Globus pallidus (tissue), 1 donor: ENCODE measurements at places on chromosomes 7 and 10.

GRCh38 chr7:46545790-46546189 lies 624.7 kb upstream of the IGFBP3 start:
- no peak for DNase-seq

DNA sequence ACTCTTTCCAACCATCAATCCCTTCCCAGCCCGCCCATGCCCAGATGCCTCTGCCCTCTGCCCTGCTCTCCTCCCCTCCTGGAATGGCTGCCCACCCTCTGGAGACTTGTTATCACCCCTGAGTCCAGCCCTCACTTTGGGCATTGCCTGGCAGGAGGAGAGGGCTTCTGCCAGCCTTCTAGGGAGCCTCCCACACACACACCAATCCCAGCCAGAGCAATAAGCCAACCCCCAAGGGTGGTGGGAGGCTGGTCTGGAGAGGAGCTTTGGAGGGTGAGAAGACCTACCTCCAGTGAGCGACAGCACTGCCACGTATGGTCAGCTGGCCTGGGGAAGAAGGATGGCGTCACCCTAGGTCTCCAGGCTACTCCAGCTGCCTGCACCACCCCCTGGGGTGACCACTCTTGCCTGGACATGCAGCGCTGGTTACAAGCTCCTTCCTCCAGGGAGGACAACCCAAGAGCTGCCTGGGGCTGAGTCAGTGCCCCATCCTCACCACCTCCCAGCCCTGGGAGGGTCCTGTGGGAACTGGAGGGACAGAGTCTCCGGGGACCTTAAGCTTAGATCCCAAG lies 8.4 kb downstream of the C10orf105 start:
- DNase-seq: no peak

DNA sequence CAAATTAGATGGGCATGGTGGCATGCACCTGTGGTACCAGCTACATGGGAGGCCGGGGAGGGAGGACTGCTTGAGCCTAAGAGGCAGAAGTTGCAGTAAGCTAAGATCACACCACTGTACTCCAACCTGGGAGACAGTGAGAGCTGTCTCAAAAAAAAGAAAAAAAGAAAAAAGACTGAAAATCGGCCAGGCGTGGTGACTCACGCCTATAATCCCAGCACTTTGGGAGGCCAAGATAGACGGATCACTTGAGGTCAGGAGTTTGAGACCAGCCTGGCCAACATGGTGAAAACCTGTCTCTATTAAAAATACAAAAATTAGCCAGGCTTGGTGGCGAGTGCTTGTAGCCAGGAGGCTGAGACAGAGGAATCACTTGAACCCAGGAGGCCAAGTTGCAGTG lies 11.9 kb downstream of the RNF216 start:
- DNase-seq: no peak

DNA sequence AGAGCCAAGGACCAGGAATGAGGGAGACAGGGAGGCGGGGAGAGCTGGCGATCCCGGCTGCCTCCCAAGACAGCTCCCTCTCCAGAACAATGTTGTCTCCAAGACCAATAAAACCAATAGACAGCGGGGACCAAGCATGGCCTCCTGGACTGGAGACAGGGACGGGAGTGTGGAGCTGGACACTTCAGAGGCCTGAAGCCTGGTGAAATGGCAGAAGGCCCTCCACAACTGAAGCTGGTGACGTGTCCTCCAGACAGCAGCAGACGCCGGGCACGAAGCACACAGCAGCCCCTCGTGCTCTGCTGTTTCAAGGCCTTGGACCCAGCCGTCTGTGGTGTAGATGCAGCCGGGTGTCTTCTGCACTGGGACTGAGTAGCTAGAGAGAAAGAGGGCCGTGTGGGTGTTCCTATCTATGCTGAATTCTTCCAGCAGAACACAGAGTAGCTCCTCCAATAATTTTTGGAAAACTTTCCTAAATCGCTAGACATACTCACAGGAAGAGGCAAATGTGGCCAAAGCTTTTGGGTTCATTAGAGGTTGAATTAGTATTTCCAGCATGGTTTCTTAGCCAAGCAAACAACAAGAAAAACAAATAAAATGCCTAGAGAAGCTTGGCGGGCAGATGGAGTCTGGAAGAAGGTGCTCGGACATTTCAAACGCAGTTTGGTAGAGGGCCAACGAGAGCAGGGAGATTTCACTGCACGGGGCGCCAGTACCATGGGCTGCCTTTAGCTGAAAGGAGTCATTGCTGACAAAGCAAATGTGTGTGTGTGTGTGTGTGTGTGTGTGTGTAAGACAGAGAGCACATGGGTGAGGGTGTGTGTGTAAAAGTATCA lies 570.4 kb downstream of the TCERG1L start:
- peak; percentile 30 for DNase-seq

- DNase-seq: peak; percentile 77
Measured at GRCh38 chr10:59580026-59580863, 129.4 kb downstream of the SLC16A9 start.

- no peak for DNase-seq
Measured at GRCh38 chr7:95004618-95005247, 97.3 kb downstream of the PPP1R9A start.

DNA sequence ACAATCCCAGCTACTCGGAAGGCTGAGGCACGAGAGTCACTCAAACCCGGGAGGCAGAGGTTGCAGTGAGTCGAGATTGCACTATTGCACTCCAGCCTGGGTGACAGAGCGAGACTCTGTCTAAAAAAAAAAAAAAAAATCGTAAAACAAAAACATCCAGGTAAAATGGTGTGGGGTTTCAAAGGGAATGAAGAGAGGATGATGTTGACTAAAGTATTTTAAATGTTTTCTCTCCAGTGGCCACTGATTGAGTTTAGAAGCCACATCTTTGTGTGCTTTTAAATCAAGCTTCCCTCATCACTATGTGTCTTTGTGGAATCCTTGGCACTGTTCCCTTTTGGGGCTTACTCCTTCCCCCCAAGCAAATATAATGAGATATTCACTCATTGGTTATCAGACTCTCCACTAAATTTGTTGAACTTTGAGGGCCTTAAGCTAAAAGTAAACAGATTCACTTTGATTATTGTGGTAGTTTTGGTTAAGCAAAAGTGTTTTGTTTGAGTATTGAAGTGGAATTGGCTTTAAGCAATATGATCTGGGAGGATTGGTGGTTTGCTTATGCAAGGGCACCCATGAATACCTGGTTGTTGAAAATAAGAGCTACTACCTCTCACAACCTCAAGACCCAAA lies 162.9 kb downstream of the CDK14 start:
- no peak for DNase-seq

GRCh38 chr7:24980534-24981170 lies 674 bp upstream of the OSBPL3 start:
- DNase-seq: no peak

- DNase-seq: no peak
Measured at GRCh38 chr7:128321044-128321422, 22.7 kb downstream of the RBM28 start.

DNA sequence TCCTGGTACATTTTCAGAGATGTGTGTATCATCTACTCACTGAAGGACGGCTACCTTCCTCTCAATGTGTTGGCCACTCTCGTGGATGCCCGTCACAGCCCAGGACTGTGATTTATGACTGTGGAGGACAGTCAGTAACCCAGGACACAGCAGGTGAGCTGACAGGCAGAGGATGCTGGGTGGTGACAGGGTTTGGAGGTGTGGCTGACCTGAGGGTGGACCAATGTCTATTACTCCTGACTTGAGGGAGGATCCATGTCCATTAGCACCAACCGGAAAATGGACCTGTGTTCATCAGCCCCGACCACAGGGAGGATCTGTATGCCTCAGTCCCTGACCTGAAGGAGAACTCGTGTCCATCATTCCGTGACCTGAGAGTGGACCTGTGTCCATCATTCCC lies 96.1 kb downstream of the ADCY1 start:
- DNase-seq: no peak

DNA sequence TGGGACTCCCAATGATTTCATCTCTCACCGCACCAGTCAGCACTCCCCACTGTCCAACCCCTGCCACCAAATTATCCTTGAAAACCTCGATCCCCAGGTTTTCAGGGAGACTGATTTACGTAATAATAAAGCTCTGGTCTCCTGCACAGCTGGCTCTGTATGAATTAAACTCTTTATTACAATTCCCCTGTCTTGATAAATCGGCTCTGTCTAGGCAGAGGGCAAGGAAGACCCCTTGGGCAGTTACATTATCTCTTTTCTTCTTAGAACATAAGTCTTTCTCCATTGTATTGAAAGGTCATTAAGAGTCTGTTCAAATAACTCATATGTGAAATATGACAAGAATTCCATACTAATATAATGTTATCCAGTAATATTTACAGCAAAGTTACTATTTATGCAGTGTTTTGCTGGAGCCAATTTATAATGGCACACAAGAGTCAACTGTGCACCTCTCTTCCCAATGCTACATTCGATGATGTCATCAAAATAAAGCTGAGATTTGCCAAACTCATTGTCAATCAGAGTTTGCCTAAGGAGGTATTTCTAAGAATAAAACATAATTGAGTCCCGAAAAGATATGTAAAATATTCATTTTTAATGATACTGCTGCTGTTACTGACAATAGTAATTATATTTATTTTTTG lies 1297.2 kb upstream of the LRRTM3 start:
- no peak for DNase-seq

DNA sequence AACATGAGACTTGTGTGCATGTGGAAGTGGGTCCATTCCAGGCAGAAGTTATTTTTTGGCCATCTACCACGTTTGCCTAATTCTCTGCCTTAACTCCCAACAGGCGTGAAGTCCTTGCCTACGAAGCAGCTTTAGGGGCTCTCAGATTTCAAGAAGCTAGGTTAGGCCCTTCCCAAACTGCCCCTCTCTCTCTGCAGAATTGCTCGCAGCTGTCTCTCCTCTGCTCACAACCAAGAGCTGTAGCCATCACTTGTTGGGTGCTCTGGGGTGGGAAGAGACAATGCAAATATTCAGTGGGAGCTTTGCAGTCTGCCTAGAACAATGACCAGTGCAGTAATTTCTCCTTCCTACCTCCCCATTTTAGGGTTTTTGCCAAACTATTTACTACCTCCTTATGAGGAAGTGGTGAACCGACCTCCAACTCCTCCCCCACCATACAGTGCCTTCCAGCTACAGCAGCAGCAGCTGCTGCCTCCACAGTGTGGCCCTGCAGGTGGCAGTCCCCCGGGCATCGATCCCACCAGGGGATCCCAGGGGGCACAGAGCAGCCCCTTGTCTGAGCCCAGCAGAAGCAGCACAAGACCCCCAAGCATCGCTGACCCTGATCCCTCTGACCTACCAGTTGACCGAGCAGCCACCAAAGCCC lies 24.9 kb downstream of the CYP17A1 start:
- no peak for DNase-seq

DNA sequence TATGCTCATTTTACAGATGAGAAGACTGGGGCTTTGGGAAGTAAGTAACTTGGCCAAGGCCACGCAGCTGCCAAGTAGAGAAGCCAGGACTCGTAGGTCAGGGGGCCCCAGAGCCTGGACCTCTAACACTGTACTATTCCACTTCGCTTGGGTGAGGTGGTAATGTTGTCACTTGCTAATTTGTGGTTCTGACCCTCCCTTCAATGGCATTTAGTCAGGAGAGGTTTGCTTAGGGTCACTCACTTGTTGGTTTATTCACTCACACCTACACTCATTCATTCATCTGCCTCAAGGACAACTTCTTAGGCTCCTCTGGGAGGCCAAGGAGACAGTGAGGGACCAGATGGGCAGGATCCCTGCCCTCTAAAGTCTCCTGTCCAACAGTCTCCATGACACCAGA lies 21.3 kb downstream of the BTBD16 start:
- DNase-seq: no peak

DNA sequence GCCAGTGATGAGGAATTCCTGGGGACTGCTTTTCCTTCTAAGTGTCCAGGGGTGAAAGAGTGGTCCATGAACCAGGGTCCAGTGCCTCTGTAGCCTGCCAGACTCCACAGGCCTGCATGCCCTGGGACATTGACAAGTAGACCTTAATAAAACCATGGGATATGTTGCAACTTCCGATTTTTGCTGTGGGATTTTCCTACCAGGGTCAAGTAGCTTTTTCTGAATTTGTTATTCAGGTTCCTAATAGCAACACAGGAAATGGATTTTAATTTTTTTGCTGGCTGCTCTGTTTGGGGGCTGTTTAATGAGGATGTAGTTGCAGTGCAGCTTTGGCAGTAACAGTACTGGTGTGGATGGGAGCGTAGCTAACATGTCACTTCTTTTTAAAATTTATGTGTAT lies 42.1 kb downstream of the WBP1L start:
- no peak for DNase-seq

DNA sequence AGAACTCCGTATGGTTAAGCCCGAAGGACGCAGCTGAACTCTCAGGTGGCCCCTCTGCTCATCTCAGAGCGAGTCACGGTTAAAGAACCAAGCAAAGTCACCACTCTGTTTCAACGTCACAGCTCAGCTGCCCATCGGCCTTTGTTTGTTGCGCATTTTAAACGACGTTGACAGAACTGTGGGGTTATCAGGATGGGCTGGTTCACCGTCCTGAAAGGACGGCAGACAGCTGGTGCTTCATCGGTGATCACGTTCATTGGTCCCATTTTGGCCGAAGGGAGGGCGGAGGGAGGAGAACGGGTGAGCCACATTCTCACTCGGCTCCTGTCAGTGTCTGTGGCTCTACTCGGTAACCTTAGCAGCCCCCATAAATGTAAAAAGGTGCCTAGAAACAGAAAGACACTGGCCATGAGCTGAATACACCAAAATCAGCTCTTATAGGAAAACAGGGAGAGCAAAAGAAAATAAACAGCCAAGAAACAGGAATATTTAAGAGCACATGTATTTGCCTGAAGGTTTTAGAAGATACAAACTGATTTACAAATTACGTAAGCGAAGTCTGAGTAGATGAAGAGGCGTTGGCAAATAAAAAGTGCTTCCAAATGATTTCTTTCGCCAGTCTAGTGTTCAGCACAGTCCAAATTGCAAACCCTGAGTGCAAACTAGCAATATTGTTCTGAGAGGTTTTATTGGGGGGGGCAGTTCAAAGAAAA lies 8.4 kb downstream of the PRKAG2 start:
- no peak for DNase-seq
